Renal pelvis (tissue), 12 donors: ENCODE measurements at places on chromosomes 5 and 9. TPM values are rescaled to one million over a fixed set of nuclear protein-coding genes. Genes with fewer than 3 reads are reported as not detected.

GRCh38 chr9:99748266-99748665 is 73.4 kb upstream of the NR4A3 start:
- no peak for DNase-seq

GRCh38 chr5:91381774-91382359 is 1.2 kb downstream of the ARRDC3 start:
- DNase-seq = peak; percentile 94

DNA sequence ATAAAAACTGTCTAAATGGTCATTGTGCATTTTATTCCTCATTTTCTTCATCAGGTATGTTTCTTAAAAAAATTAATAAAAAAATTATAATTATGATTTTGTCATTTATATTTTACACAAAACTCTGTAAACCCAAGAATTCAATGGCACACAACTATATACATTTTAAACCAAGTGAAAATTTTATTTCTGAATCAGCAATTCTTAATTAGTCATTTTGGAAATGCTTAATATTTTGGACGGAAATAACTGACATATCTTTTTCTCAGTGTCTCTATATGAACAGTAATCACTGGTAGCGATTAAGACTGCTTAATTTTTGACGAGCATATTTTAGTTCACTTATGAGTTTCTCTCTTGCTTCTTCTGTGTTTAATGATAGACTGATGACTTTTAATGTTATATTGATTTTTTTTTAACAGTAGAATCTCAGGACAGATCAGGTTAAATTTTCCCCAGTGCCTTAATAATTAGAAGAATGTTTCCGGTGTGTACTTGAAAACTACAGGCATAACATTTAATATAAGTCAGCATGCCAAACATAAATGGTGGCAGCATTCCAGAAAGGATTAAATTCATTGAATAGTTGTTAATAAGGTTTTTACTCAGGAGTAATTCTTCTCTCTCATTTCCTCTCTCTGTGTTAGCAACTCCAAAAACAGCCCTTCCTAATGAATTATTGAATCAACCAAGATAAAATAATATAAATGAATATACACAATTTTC is 644.7 kb upstream of the CDH6 start:
- no peak for DNase-seq

DNA sequence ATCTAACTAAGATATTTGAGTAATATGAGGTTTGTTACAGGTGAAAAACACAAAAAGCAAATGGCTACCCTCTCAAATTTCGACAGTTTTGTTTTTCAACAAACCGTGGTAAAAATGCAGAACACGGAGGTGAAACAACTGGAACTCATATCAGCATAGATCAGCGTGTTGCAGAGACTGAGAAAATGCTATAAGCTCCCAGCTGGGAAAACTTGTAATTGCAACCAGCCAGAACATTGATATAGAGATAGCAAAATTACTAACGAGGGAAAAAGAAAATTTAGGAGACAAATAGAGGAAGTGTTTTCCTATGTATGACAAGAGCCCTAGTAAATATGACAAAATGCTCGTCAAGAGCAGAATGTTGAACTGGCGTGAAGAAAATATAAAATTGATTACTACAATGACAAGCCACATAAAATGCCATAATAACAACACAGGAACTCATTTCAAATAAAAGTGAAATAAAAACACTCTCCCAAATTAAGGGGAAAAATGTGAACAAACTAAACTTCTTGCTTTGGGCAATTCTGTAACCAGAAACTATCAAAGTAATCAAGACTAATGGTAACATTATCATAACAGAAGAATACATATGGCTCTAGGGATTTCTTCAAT is 1989.8 kb downstream of the EFNA5 start:
- no peak for DNase-seq

- DNase-seq = no peak
These were observed 9.4 kb downstream of the STARD4 start for GRCh38 chr5:111502956-111503355.

- DNase-seq = peak; percentile 57
These were observed 5.1 kb downstream of the GLRX start for GRCh38 chr5:95817430-95817829.

DNA sequence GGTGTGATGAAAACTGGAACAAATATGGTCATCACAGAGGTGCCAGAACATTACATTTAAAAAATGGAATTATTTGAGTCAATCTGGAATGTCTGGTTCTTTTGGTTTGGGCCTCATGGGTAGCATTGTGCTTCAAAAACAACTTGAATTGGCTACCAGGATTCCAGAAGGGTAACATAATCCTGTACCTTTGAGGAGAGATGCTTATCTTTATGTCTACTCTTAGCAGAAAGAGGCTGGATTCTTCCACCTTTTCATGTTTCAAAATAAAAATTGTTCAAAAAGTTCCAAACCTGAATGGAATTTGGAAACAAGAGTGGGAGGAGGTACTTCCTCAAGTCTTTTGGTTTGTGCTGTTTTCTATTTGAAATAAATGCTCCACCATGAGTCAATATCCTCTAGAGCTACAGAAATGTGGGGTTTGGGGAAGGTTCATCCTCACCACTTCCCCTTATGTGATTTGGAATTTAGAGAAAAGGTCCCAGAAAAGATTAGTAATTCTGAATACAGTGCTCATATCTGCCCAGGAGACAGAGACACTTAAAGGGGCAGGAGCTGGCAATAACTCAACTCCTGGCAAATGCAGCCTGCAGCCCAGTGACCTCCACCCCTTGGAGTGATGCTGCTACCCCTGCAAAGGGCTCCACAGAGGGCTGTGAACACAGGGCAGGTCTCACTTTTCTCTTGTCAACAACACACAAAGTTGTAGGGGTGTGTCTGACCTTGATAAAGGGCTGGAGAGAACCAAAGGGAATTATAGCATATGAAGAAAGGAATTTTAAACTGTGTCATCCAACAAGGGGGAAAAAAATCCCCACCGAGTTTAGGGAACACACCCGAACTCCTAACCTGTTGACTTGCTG is 272.8 kb downstream of the CWC27 start:
- DNase-seq = no peak

GRCh38 chr5:178121391-178122276 is 8.3 kb downstream of the N4BP3 start:
- DNase-seq = no peak

GRCh38 chr5:169085212-169085611 is 215.7 kb downstream of the SLIT3 start:
- peak; percentile 57 for DNase-seq

- no peak for DNase-seq
These were observed 19.5 kb upstream of the SERINC5 start for GRCh38 chr5:80275347-80275746.

GRCh38 chr5:100623719-100624118 is 88.5 kb downstream of the FAM174A start:
- no peak for DNase-seq

DNA sequence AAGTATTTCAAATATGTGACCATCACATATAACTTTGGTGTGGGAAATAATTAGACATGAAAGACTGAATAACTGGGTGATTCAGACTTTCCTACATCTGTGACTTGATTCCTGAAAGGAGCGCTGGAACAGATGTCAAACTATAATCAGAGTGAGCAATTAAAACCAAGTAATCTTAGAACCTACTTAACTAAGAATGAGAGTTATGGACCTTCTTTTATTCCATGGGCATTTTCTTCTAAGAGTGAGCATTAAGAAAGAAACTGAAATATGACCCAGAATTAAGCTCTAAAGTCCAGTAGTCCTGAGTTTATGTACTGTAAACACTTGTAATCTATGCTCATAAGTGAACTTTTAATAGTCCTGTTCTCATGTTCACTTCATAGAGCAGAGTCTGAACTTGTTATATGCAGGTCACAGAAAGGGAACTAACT is 68.4 kb downstream of the PAM start:
- no peak for DNase-seq

- no peak for DNase-seq
These were observed 467 bp downstream of the C9orf78 start for GRCh38 chr9:129834489-129835127.

DNA sequence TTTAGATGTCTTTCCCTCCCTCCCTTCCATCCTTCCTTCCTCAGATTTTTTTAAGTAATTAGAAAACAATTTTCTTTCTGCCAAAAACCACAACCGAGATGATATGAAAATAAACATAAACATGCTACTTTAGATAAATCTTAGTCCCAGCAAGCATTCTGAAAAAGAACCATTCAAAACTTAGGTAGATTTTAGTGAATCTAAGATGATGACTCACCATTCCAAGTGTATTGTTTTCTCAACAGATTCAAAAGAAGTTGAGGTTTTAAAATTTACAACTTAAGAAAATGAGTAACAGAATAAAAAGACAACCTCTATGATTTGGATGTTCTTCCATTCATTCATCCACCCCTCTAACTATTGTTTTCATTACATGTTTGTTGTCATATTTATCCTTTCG is 465.1 kb downstream of the PDE4D start:
- DNase-seq = no peak

GRCh38 chr5:121182788-121183490 is 668.7 kb upstream of the FTMT start:
- DNase-seq = no peak

DNA sequence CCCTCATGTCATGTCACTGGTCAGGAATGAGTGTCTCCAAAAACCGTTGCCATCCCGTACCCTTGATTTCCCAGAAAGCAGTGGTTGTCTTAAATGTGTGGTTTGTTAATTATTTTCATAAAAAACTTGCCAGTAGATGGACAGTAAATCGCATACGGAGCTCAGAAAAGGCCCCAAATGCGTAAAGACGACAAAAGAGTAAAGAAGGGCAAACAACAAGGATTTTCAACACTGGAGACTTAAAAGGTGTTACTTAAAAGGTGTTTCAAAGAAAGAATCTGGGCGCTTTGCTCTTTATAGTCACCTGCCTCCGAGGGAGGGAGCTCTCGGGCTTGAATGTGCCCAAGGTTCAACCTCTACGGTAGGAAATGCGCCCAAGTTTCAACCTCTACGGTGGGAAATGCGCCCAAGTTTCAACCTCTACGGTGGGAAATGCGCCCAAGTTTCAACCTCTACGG is 734 bp downstream of the KIF27 start:
- DNase-seq = peak; percentile 75

GRCh38 chr9:16348531-16348930 is 521.9 kb downstream of the BNC2 start:
- no peak for DNase-seq

DNA sequence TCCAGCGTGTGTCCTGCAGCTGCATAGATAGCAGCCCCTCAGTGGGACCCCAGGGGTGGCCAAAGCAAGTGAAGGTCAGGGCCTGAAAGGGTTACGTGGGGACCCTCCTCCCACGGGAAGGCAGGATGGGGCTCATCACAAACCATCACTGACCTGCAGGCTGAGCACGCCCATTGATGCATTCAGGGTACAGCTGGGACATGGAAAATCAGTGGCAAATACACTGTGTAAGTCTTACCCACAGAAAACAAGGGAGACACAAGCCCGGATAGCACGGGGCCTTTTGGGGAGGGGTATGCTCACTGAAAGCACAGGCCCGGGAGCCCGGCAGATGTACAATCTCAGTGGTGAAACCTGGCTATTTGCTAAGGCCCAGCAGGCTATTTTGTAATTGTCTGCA is 49.1 kb downstream of the SEMA4D start:
- no peak for DNase-seq

- peak; percentile 60 for DNase-seq
These were observed 7.9 kb downstream of the GABRP start for GRCh38 chr5:170791325-170791954.

DNA sequence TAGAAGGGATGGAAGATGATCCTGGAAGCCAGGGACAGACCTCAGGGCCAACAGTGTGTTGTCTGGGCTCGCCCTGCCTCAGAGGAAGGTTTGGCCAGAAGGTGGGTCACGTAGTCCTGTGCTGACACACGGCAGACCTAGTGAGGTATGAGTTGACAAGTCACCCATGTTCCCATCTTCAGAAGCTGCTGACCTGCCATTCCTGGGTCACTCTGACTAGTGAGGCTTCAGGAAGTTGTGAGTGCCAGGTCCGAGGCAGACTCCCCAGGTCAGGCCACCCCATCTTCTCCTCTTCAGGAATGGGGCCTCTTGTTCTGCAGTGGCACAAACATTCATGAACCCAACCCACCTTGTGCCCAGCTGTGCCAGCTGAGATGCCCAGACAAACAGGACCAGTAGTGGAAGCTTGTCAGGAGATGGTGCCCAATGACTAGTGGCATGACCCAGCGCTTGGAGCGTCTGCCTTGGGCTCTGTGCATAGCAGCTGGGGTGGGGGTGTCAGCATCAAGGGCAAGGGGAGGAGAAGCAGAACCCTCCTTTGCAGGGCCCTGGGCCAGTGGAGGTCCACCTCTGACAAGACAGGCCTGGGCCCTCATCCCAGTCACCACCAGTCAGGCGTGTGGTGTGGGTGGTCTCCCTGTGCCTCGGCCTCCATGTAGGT is 16.8 kb upstream of the ANGPTL2 start:
- no peak for DNase-seq

- no peak for DNase-seq
These were observed 171.2 kb upstream of the KIF2A start for GRCh38 chr5:62134811-62135210.

- no peak for DNase-seq
These were observed 12.3 kb downstream of the P4HA2 start for GRCh38 chr5:132215329-132215728.

DNA sequence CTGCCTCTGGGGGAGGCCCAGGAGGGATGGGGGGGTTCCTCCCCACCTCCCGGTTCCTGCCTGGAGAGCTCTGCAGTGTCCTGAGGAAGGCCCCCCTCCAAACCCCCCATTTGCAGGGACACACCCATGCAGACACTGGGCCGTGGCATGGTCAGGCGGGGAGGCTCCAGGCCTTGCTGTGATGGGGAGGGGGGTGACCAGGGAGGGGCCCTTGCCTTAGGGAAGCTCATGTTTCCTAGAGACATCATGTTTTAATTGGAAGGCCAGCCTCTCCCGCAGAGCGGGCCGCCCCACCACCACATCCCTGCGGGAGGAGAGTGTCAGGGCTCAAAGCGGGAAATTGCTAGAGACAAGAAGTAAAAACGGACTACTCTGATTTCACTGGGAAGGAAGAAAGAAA is 12.0 kb downstream of the PRRX2 start:
- no peak for DNase-seq

The APBA1 gene
- 16.9 TPM for polyA plus RNA-seq

The RABGAP1 gene
- polyA plus RNA-seq = 74.8 TPM

The EQTN gene
- polyA plus RNA-seq = 0.77 TPM

The CBY3 gene
- 0.99 TPM for polyA plus RNA-seq

The IFNB1 gene
- polyA plus RNA-seq = not detected

The IRX4 gene
- 0.48 TPM for polyA plus RNA-seq

The CD180 gene
- polyA plus RNA-seq = 0.97 TPM

The SEMA5A gene
- 32.5 TPM for polyA plus RNA-seq

The DMRT2 gene
- polyA plus RNA-seq = 2.2 TPM

The PLPP1 gene
- 80.0 TPM for polyA plus RNA-seq

The USP20 gene
- polyA plus RNA-seq = 22.4 TPM

The MRPL41 gene
- 28.5 TPM for polyA plus RNA-seq

The FOXE1 gene
- polyA plus RNA-seq = not detected

The CLPTM1L gene
- 129 TPM for polyA plus RNA-seq
